Epithelial cell of proximal tubule (primary cell): ENCODE measurements at places on chromosomes 5 and 9.

DNA sequence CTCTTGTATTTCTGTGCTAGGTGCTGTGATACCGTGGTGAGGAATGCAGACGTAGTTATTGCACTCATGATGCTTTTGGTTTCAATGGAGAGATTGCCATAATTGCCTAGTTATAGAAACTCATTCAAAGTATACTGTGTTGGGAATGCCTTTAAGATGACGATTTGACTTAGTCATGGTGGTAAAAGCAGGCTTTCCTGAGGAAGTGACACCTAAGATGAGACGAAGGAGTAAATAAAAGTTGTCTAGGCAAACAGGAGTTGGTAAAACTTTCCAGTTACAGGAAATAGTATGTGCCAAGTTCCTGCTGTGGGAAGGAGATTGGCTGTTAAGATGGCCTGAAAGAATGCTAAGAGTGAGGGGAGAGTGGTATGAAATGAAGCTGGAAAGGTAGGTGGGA, 48.1 kb downstream of the FOCAD start:
- no peak for DNase-seq

DNA sequence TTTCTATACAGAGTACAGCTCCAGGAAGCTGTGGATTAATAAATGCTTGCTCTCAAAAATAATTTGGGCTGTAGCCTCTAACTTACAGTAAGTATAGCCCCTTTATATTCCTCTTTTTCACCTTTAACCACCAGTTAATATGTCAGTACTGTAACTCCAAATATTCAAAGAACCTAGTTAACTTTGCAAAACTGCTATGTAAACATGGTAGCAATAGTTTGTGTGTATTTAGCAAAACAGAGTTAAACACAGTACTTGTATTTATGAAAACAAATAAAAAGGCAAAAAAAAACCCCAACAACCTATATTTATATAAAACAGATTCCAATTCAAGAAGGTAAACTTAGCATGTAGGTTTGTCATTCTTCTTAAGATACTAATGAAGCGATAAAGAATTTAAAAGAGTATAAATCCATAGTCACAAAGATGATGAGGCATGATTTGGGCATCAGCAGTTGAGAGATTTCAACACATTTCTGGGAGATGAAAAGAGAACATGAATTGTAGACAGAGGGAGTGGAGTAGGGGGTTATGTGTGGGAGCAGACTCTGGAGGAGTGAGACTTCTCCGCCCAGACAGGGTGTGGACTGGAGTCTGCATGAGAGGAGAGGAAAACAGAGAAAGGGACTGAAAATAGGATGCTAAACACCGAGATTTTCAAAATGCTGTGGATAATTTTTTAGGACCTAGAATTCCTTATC, 47.0 kb upstream of the F2RL1 start:
- DNase-seq = no peak

DNA sequence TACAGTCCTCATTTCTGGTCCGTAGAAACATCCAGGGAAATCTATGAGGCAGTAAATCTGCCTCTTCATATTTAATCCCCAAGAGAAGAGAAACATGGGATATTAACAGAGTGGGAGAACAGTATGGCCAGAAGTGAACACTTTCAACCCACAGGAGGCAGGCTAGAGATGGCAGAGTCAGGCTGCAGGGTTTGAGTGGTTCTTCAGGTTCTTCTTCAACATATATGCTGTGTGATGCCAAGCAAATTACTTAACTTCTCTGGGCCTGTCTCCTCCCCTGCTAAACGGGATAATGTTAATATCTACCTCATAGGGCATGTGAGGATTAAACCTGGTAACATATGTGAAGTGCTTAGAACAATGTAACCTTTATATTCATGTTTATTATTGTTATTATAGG, 321.8 kb downstream of the PSAT1 start:
- DNase-seq = no peak

- DNase-seq = no peak
Observed at GRCh38 chr9:128568470-128569078, 16.2 kb downstream of the SPTAN1 start.

GRCh38 chr5:154866841-154867240, 8.4 kb downstream of the CNOT8 start:
- DNase-seq = no peak

GRCh38 chr9:116181853-116182610, 28.4 kb downstream of the PAPPA start:
- no peak for DNase-seq

DNA sequence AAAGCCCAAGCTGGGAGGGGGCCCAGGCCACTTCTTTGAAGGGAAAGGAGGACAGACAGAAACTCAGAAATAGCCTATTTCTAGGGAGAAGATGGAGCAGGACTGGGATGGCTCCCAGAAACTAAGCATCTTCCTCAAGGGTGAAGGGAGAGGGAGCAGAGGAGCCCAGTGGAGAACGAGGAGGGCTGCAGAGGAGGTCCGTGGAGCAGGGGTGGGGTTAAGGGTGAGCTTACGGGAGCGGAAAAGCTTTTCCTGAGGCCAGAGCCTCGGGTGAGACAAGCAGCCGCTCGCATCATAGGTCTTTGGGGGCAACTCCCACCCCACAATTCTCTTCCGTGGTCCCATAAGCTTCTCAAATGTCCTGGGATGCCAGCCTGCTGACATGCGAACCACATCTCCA, 127.1 kb upstream of the PHYKPL start:
- no peak for DNase-seq

DNA sequence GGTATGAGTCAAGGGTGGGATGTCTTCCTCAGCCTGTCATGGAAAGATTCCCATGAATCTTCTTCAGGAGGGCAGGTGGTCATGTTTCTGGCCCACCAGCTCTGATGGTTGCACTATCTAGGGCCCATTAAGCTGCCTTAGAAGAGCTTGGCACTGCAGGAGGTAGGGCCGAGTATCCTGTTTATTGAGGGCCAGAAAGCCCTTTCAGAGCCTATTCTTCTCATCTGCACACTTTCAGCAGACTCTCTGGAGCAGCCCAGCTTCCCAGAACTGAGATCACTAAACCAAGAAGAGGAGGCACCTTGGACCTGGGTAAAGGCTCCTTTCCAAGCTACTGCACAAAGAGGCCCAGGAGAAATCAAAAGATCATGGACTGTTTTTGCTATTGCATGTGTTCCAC, 146.5 kb downstream of the MTX3 start:
- no peak for DNase-seq

GRCh38 chr9:18980189-18980588, 52.8 kb downstream of the SAXO1 start:
- DNase-seq = no peak

- no peak for DNase-seq
Observed at GRCh38 chr9:21677387-21677786, 125.0 kb upstream of the MTAP start.

GRCh38 chr9:133153227-133154096, 10.3 kb downstream of the GBGT1 start:
- no peak for DNase-seq
